ENCODE measurements at places on chromosomes 2 and 18. TPM values are rescaled to one million over a fixed set of nuclear protein-coding genes. Genes with fewer than 3 reads are reported as not detected.

DNA sequence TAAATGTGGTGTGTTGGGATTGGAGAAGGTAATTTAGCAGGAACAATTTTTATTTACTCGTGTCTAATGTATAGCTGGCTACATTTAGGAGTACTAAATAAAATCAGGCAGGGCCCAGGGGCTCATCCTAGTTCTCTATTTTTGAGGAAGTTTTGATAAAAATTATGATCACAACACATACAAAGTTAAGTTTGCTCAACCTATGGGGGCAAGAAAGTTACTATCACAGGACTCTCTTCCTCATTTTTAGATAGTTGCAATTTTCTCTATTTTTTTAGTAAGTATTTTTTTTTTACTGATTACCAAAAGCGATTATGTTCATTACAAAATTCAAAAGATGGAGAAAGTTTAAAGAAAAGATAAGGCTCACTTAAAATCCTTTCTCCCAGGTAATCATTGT lies 60.0 kb upstream of the RPE start:
- H3K27ac ChIP-seq: no peak overlapping the region
- no peaks in the 10 kb centered on the region for H3K27me3 ChIP-seq
- no peaks in the 10 kb centered on the region for H3K4me1 ChIP-seq
- H3K36me3 ChIP-seq: no peaks in the 10 kb centered on the region
- no peak for DNase-seq

The OSBPL6 gene
- total RNA-seq: 1.1 TPM

DNA sequence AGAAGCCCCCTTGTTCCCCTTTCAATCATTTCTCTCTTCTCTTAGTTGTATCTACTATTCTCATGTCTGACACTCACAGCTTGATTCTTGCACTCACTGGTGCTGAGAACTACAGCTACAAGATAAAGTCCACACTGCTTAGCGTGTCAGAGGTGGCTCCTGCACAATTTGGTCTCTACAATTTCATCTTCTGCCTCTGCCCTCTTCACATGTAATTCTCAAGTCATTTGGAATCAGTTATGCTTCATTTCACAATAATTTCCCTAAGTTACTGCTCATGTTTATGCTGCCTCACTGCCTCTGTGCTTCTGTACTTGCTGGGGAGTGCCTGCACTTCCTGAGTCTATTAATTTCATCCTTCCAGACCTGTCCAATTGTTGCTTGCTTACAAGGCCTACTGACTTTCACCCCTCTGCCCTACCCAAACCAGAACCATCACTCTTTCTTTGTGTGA lies 11.6 kb upstream of the NAB1 start:
- H3K27ac ChIP-seq: no peak overlapping the region
- no peaks in the 10 kb centered on the region for H3K36me3 ChIP-seq
- H3K4me1 ChIP-seq: no peaks in the 10 kb centered on the region
- no peaks in the 10 kb centered on the region for H3K27me3 ChIP-seq
- no peak overlapping the region for H3K4me3 ChIP-seq

DNA sequence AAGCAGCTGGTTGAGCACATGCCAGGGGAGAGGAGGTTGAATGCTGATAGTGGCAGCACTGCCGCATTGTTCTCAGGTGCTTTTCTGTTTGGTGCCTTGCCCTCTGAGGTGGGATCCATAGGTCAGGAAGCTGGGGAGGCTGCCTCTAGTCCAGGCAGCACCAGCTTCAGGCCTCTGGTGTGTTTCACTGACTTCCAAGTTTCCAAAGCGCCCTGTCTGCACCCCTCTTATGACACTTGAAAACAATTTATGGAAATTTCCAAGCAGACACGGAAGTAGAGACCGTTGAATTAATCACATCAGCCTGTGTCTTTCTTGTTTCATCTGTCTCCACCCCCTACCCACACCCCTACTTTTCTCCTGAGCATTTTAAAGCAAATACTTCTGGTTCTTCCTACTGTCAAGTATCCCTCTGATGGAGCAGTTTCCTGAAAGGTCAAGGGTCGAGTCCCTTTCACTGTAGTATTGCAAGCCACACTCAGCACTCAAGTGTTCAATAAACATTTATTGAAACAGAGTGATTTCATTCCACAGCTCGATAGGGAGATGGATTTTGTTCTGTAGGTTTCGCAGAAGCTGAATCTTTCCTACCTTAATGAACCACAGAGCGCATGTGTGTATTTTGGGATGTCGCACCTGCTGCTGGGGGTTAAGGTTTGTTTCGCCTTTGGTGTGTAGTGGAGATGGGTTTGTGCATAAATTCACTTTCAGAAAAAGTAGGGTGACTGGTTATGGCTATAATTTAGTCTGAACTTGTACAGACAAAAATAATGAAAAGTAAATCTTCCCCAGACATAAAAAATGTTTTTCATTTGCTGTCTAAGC lies 21.4 kb downstream of the DGKD start:
- H3K4me3 ChIP-seq: no peak overlapping the region
- no peaks in the 10 kb centered on the region for H3K27me3 ChIP-seq
- no peak for DNase-seq
- peaks cover under 1% of the 10 kb centered on the region for H3K4me1 ChIP-seq

GRCh38 chr2:83991992-83992391 lies 467.1 kb downstream of the SUCLG1 start:
- H3K27ac ChIP-seq: no peak overlapping the region
- H3K36me3 ChIP-seq: no peaks in the 10 kb centered on the region
- DNase-seq: no peak
- H3K4me3 ChIP-seq: no peak overlapping the region
- no peaks in the 10 kb centered on the region for H3K27me3 ChIP-seq
